ENCODE measurements at places on chromosomes 1 and 21.

- DNase-seq = peak; percentile 57
These were observed 141.1 kb downstream of the TOMM20 start for GRCh38 chr1:234987415-234988154.

- DNase-seq = no peak
These were observed 156.8 kb downstream of the GABPA start for GRCh38 chr21:25891596-25891995.

GRCh38 chr1:4253935-4254334 lies 353.9 kb upstream of the C1orf174 start:
- DNase-seq = no peak

DNA sequence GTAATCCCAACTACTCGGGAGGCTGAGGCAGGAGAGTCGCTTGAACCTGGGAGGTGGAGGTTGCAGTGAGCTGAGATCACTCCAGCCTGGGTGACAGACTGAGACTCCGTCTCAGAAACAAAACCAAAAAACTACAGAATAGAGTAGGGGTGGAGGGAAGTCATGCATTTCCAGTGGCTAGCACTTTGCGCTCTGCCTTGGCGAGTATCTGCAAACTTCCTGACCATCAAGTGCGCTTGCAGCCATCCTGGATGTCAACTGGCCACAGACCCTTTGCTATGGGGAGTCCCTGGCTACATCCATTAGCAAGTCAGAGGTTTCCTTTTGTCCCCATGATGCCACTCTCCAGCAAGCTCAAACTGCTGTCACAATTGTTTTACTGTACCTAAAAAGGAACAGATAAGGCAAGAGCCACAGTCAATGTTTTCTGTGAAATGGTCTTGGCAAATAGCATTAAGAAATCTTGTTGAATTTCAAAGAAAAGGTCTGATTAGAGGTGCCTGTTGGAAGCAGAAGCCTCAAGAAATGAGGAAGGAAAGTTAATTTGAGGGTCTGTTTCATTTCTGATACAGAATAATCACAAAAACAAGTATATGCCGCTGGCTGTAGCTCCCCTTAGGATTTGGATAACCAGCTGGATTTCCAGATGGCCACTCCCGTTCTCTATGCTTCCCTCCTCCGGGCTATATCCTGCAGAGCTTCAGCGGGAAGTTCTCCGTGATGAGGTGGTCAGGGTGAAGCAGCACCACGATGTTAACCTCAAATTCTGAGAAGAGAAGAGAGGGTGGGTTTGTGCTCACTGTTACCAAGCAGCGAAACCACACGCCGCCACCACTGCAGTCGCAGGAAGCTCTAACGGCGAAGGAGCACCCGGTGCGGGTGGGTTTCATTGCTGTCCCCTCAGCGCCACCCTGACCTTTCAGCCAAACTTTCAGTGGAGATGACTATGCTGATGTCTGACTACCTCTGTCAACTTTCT lies 42.0 kb downstream of the VPS26C start:
- no peak for DNase-seq

DNA sequence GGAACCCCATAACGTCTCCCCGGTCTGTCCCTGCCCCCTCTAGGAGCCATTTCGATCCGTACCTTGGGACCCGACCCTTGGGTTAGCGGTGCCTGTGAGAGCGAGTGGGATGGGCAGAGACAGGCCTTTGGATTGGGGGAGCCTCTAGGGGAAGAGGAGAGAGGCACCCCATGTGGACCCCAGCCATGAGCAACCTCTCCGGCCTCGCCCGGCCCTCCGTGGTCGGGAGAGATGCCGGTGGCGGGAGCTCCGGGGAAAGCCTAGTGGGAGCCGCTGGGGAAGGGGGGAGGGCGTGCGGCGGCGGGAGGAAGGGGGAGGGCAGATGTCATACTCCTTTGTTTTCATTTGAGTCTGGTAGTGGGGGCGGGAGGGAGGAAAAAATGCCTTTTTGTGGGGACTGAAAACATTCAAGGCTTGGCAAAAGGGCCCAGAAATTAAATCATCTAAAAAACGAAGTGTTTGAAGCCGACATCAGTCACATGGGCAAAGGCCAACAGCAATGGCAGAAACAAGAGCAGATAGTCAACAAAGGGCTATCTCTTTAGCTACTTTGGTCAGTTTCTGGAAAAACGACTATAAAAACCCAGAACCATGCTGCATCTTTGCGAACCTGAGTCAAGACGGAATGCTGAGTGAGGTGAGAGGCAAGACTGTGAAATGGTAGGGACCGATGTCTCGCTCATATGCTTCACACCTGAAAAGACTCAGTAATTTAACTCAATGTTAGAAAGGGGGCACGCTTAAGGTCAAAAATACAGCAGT lies 758 bp downstream of the PTBP2 start:
- DNase-seq = no peak

DNA sequence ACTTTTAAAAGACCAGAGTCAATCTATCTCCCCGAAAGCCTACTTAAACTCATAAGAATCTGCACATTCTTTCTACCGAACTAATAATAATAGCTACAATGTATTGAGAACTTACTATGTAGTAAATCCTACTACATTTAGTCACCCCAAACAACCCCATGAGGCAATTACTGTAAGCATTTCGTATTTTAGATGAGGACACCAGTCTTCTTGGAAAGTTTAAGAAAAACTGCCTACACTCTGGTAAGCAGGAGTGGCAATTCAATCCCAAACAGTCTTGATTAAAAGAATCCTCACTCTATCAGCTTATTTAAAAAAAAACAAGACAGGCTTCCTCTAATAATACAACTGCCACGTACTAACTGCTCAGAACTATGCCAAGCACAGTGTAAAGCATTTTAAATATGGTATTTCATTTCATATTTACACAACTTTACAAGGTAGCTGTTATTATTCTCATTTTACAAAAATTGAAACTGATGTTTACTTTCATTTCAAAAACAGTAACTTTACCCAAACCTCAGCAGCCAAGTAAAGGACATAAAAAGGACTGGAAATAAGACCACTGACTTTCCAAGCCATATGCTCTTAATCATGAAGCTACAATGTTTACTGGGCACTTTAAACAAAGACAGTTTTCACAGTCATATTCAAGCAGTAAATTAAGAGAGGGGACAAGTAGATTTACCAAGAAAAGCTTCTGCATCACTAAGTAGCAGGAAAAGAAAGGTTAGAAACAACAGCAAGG lies 13.9 kb downstream of the ARID4B start:
- no peak for DNase-seq

GRCh38 chr1:85144351-85144750 lies 56.5 kb downstream of the SYDE2 start:
- DNase-seq = no peak

- no peak for DNase-seq
These were observed 13.4 kb downstream of the OSCP1 start for GRCh38 chr1:36436821-36437220.

- no peak for DNase-seq
These were observed 14.9 kb downstream of the ARMH1 start for GRCh38 chr1:44689447-44689765.

DNA sequence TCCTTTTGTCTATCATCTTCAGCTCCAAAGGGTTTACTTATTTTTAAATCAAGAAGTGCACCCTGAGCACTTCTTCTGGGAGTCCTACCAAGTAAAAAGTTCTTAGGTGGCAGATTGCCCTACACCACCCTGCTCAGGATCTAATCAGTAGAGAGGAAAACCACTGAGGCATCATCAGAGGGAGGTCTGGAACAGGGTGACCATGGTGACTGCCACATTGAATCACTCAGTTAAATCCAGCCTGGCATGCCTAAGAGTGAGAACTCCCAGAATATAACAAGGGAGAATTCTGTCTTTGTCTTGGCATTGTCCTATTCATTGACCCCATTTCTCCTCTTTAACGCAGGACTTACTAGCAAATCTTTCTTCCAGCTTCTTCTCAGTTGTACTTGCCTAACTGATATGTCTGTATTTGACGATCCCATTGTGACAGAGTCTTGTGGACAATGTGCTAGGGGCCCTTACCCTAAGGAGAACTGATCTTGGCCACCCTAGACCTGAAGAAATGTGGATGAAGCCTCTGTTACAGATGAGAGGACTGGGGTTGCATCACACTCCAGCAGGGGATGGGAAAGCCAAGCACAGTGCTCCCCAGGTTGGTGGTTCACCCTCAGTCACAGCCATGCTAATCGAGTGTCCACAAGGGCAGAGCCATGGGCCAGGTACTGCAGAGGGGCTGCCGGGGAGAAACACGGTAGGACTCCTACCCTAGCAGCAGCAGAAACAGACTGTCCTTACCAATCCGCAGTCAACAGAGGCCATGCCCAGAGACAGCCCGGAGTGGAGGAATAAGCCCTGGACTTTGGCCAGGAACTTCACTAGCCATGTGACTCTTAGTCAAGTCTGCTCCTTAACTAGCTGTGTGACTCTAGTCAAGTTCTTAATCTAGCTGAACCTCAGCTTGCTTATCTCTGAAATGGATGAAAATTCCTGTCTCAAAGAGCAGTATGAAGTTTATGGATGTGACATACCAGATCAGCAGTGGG lies 15.4 kb downstream of the PKP1 start:
- DNase-seq = no peak

DNA sequence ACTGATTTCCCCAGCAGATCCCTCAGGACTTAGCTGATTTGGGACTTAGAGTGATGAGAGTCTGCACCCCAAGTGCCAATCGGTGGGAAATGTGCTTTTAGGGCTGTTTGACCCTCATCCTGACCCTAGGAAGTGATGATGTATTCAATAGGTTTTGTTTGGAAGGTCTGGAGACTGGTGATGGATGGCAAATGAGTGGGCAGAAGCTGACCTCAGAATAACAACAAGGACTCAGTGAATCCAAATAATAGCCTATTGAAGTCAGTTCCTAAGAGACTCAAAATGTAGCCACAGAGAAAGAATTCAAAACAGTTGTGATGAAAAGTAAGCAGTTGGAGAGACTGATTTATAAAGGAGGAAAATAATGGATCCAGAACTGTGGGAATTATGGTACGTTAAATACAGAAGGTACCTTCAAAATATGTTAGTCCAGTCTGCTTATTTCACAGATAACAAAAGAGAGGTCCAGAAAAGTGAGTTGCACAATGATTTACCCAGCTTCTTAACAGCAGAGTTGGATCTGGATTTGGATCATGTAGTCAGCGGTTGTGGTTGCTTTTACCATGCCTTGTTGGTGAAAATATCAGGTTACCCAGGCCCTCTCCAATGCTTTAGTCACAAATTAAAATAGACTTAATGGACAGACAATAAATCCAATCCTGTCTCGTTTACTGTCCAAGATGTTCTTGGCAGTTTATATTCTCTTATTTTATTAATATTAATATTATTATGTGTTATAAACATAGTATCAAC lies 123.0 kb upstream of the PTBP2 start:
- no peak for DNase-seq

All from GM13976 (cell line).